Dermis microvascular lymphatic vessel endothelial cell (primary cell): ENCODE measurements at places on chromosomes 5 and 9.

DNA sequence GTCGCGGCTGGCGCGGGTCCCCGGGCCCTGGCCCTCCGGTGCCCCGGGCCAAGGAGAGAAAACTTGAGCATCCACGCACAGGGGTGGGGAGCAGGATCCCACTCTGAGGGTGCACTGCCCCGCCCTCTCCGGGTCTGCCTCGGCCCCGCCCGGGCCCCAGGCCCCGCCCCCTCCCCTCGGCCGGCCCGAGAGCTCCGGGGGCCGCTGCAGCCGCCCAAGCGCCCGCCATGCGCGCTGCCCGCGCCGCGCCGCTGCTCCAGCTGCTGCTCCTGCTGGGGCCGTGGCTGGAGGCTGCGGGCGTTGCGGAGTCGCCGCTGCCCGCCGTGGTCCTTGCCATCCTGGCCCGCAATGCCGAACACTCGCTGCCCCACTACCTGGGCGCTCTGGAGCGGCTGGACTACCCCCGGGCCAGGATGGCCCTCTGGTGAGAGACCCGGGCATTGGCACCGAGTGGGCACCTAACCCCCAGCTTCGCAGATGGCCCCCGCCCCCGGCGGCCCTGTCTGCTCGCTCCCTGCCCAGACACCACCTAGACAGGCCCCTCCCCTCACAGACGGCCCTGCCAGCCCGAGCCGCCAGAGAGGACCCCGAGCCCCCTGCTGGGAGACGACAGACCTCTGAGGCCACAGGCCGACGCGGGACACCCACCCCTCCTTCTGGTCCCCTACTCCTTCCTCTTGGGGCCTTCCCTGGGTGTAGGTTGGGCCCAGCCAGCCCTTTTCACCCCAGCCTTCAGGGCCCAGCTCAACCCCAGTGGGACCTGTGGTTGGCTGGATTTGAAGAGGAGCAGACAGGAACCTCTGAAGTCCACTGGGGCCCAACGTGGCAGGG lies at the start of gene CERCAM:
TSS of gene CERCAM (plus strand) at position 207 of the 831 bp plus-strand sequence. CDS start at position 228, 21 bp downstream.
- DNase-seq, result peak; percentile 58

DNA sequence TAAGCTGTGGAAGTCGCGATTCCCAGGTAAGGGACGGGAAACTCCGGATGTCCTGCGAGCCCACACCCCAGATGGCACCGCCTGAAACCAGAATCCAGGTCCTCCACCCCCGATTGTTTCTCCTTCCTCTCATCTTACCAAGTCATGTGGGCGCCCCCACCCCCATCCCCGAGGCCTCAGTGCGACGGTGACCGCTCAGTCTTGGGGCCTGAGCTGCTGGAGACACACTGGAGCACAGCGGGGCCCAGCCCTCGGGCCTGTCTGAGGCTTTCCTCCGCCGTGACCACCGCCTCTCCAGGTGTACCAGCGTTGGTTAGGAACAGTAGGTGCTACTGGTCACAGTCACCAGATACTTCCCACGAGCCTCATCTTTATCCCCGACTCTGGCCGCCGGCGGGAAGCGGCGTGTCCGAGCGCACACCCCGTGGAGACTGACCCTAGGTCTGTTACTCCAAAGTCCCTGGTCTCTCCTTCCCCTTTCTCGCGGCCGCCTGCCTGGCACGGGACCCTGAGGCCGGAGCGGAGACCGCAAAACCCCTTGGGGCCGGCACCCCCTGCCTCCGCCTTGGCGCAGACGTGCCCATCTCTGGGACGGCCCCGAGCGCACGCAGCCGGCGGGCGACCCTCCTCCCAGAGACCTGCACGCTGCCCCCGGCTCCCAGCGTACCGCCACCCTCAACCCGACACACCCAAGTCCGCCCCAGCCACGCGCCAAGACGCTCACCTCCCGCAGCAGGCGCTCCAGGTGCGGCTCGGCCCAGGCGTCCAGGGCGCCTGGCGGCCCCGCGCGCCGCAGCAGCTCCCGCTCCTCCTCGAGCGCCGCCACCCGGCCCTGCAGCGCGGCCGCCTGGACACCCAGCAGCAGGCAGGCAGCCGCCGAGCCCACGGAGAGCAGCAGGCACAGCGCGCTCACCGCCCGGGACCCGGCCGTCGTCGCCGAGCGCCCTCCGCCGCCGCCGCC lies 733 bp downstream of the COL23A1 start:
- DNase-seq, result peak; percentile 58

GRCh38 chr9:89686126-89686525 lies 81.3 kb downstream of the GADD45G start:
- DNase-seq, result no peak

DNA sequence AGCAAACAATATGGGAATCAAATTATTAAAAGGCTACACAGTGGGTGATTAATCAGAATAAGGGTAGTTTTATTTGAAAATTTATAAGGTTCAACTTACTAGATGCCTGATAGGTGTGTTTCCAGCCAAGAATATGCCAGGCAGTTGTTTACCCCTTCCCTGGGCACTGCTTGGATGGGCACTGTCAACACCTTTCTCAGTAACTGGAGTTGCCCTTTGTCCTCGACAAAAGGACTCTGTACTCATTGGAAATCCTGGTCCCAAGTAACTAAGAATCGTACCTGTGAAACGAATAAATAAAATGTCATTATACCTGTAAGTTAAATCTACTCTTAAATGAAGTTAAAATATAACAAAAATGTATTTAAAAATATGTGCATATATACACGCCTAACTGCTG lies 15.0 kb downstream of the ANKRD34B start:
- DNase-seq, result no peak

GRCh38 chr9:111743275-111743674 lies 51.5 kb downstream of the SHOC1 start:
- DNase-seq, result no peak

- DNase-seq, result peak; percentile 69
Measured at GRCh38 chr5:104178829-104179456, 616.4 kb upstream of the NUDT12 start.

DNA sequence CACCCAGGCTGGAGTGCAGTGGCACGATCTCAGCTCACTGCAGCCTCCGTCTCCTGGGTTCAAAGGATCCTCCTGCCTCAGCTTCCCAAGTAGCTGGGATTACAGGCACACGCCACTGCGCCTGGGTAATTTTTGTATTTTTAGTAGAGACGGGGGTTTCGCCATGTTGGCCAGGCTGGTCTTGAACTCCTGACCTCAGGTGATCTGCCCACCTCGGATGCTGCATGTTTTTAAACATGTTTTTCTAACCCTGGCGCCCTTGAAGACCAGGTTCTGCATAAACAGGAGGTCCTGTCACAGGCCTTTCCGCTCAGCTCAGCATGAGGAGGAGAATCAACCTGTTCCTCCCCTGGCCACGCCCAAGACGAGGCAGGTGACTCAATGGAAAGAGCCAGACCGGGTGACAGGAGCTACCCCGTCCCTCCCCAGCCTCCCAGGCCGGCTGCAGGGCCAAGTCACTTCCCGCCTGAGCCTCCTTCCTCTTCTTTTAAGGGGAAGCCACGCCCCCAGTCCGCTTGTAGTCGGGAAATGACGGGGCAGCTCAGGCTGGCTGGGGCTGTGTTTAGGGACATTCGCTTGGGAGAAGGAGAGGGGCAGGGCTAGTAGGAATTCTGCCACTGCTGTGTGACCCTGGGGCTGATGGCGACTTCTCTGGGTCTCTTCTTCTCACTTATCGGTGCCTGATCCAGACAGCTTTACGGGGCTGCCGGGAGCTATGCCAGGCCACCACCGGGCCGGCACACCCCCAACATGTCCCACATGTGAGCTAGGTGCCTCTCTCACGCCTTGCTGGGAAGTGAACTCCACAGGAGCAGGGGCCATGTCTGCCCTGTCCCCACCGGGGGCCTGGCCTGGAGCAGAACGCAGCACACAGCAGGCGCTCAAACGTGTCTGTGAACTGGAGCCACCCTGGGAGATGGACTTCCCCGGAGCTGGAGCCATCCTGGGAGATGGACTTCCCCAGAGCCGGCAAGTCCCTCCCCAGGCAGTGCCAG lies 6.1 kb downstream of the NOTCH1 start:
- peak; percentile 98 for DNase-seq

DNA sequence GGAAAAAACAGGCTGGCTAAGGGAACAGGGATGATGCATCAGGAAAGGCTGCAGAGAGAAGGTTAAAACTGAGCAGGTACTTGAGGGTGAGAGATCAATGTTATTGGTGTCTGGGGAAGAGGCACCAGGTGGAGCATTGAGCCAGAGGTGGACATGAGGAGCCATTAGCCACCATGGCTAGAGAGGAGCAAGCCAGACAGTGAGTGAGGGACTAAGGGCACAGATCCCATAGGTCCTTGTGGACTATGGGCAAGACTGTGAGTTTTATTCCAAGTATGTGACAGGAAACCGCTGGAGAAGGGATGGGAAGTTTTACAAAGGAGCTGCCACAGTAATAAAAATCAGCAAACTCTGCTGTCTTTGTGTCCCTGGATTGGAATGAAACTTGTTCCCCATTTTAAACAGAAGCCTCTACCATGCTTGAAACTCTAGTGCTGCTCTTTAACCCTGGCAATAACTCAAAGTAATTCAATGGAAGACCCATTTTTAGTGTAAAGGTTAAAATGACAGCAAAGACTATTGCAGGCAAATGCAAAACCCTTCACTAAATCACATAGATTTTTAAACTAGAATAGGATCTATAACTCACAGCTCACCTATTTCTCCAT lies 349.8 kb downstream of the ENC1 start:
- DNase-seq, result no peak

- no peak for DNase-seq
Measured at GRCh38 chr5:72308853-72309191, 11.2 kb downstream of the MRPS27 start.

DNA sequence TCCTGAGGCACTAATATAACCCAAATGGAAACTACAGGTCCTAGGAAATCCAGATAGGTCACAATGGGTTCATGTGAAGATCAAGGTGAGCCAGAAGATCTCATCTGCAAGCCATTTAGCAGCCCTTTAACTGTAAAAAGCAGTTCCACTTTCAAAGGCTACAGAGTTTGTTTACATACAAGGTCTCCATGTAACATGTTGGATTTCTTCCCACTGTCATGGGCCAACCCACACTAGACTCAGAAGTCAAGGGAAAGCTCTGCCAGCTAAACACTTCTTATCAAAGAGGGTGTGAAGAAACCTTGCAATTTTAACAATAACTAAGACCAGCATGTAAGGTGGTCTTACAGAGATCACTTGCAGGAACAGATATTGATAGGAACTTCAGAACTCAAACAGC lies 3.8 kb upstream of the CTNNAL1 start:
- no peak for DNase-seq

GRCh38 chr9:14418301-14418940 lies 104.5 kb upstream of the NFIB start:
- DNase-seq, result no peak

- DNase-seq, result no peak
Measured at GRCh38 chr9:94611638-94612068, 18.0 kb upstream of the FBP2 start.

DNA sequence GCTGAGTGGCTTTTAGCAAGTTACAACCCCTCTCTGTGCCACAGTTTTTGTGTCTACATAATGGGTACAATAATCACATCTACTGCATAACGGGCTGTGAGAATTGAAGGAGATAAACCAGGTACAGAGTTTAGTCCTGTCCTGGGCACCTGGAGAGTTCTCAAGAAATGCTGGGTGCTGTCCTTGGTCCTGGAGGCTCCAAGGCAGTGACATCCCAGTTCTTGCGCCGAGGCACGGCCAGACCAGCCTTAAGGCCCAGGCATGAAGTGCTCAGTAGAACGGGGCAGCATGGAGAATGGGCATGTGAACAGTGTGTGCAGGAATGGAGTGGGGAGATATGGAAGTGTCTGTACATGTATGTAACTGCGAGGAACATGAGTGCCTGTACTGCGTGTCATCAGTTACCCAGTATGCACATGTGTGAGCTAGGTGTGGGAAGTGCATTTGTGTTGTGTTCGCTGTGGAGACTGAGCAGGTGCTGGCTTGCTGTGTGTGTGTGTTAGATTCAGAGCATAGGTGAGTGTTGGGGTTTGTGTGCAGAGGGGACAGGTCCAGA lies 6.3 kb upstream of the UNC5A start:
- peak; percentile 39 for DNase-seq

DNA sequence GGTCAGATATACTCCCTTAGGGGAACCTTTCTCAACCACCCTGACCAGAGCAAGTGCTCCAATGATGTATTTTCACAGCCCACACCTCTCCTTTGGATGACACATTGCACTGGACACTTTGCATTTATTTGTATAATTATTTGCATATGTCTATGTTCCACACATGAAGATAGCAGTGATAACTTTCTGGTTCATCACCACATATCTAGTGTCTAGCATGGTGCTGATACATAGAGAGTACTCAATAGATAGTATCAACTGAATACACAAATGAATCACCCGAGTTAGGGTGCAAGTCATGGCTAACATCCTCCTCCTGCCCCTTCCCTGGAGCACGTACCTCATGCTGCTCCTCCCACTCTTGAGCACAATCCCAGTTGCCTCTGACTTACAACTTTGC lies 617.6 kb downstream of the EBF1 start:
- no peak for DNase-seq

GRCh38 chr9:128123451-128124080 lies 4.0 kb downstream of the PTGES2 start:
- no peak for DNase-seq

DNA sequence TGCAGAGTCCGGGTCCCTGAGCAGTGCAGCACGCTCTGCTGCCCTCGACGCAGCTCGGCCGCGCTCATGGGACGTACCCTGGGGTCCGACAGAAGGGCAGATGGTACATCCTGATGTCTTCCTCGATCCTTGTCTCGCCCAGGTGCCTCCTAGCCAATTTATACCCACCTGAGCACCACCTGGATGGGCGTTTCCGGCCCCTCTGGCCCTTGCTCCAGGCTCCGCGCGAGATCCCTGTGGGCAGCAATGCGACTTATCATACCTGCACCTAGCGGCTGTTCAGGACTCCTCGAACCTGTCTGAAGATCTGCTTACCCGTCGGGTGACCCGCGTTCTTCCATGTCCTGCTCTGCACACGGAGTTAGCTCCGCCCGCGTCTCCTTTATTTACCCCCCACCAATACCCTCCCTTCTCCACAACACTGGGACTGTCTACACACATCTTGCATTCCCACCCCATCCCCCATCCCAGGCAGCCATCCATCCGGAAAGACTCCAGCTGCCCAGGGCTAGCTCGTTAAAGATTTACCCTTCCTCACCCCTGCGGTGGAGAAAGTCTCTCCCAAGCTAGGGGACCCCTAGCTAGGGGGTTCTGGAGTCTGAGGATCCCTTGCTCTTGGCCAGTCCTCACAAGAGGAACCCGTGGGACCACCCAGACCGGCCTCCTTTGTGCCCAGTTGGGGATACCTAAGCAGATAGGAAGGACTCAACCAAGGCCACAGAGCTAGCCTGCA lies at the start of gene KIF12:
TSS of gene KIF12 (minus strand) at position 357 of the 733 bp plus-strand sequence. CDS start at position 341, 16 bp downstream.
- no peak for DNase-seq
